Mucosa of descending colon (tissue), 3 donors: ENCODE measurements at places on chromosomes 4 and X.

- DNase-seq: peak; percentile 13
Measured at GRCh38 chr4:30720661-30721184, 554 bp downstream of the PCDH7 start.

DNA sequence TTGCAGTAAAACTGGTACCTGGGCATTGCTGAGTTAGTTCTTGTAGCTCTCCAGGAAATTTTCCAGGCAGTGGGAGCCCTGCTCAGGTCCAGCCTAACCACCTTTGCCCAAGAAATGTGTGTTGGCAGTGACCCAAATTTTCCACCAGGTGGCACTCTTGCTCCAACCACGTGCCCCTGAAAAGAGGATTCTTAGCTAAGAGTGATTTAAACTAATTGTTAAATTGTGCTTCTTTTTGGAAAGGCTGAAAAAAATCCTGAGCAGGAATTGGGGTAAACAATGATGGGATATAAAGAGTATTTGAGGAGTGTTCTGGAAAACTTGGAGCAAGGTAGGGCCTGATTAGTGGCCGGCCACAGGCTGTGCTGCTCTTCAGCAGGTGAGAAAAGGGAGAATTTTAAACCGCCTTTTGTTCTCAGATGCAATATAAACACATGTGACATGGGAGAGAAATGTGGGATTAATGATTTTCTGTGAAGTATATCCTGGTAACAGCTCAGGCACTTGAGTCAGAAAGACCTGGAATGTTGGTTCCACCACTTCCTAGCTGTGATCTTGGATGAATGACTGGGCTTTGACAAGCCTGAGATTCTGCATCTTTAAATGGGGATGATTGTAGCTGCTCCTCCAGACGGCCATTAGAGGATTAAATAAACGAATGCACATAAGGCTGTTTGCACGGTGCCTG lies 219.6 kb downstream of the PTTG2 start:
- DNase-seq: peak; percentile 85

DNA sequence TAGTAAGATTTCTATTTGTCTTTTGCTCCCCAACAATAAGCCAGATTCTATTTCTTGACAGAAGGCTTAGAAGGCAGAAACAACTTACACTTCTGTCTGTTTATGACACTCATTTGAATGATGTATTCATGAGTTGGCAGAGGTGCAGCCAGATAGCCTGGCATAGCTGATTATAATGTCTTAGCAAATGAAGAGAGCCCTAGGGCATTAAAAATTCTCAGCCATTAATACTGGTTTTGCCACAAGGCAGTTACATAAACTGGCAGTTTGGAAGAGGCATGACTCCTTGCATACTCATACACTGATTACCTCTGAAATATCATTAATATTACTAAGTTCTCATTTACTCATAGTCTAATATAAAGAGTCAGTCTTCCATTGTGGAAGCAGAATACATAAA lies 728.5 kb upstream of the NDST4 start:
- no peak for DNase-seq

DNA sequence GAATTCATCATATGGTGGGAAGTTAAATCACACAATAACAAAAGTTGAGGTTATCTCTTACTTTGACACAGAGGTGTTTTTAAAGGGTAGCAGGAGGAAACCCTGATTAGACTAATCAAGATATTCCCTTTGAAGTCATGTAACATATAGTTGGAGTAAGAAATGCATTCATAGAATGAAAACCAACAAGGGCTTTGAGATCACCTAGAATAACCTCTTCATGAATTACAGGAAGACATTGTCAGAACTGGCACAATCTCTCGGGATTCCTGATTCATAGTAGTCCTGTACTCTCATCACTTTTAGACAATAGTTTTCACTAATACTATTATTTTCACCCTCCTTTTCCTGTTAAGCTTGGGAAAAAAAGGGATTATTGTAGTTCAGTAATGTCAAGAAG lies 170.2 kb downstream of the PPP3CA start:
- DNase-seq: no peak

- DNase-seq: no peak
Measured at GRCh38 chr4:139631791-139632190, 33.8 kb upstream of the MGST2 start.

- DNase-seq: no peak
Measured at GRCh38 chr4:152626790-152627189, 53.0 kb downstream of the TMEM154 start.

- no peak for DNase-seq
Measured at GRCh38 chrX:28910487-28910886, 323.2 kb downstream of the IL1RAPL1 start.

DNA sequence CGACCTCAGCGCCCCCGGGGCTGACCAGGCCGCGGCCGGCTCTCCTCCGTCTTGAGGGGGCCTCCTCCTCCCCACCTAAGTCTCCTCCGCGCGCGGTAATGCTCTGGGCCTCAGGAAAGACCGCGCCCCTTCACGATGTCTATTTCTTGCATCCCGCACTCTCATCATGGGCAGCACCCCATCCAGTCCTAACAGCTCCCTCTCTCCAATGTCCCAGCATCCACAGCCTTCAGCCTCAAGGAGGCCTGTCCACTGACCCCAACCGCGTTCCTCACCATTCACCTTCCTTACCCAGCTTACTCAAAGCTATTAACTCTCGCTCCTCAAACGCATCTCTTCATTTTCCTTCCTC lies 77.5 kb downstream of the MAGED4 start:
- no peak for DNase-seq

- no peak for DNase-seq
Measured at GRCh38 chr4:139858436-139859205, 193.0 kb downstream of the MGST2 start.

DNA sequence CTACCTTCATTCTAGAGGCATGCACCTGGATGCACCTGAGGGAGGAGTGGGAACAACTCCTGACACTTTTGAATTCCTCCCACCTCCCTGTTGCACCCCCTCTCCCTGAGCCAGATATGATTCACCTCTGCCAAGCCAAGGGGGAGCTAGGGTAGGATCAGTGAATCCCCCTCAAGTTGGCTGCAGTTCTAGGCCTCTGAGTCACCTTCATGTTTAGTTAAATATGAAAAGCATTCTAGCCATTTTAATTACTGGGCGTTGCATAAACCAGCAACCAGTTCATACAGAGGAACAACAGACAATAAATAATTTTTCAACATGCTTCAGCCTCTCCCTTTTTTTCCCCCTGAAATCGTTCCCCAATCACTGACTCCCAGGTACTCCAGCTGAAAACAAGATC lies 1440.2 kb downstream of the ADGRL3 start:
- no peak for DNase-seq
